ENCODE measurements at places on chromosomes 4 and X.
A peak's percentile ranks its signal among the peaks of the same experiment; 100 is the strongest.

- DNase-seq = no peak
These were observed 98.5 kb downstream of the FRAS1 start for GRCh38 chr4:78155616-78156105.

GRCh38 chrX:75229774-75230173, 44.1 kb upstream of the UPRT start:
- DNase-seq = no peak

DNA sequence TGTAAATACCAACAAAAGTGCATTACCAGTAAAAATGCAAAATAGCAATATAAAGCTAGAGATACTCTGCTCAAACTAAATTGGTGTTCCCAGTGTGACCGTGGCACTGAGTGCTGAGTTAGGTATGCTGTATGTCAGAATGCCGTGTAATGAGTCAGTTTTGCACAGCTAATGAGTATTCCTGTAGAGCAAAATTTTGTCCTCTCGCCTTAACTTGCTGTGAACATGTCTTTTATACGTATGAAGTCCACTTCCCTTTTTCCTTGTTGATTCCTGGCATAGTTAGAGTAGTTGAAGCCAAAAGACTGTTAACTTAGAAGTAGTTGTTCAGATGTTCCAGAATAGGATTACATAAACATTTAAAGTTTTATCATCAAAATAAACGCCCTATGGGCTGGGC, 11.5 kb downstream of the DCLK2 start:
- no peak for DNase-seq

GRCh38 chr4:116489739-116490138, 595.6 kb downstream of the TRAM1L1 start:
- no peak for DNase-seq

- no peak for DNase-seq
These were observed 27.0 kb upstream of the MID1IP1 start for GRCh38 chrX:38774249-38774648.

DNA sequence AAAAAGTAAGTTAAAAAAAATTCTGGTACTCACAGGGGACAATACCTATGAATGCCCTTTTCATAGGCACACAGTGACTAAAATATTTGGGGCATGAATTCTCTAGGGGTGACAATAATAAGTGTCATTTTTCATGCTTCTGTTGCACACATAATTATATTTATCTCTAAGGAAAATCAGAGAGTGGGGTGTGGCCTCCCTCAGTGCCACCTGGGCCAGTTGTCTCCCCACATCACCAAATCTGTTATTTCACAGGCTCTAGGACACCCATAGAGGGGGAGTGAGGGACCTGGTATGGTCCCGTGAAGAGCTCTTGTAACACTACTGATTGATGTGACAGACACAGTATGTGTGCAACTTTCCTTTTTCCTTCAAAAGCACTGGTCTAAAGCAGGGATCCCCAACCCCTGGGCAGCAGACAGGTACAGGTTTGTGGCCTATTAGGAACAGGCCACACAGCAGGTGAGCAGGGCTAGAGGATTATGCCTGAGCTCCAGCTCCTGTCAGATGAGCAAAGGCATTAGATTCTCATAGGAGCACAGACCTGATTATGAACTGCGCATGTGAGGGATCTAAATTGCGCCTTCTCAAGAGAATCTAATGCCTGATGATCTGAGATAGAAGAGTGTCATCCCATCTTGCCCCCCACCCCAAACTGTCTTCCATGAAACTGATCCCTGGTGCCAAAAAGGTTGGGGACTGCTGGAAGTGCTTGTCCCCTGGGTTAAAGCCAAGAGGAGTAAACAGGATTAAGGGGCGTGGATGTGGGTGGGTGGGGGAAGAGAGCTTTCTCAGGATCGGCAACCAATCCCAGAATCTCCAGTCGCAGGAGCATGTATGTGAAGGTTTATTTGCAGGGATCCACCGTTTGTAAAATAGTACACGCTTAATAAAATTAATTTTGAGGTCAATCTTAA, 856 bp downstream of the SLC9B1 start:
- DNase-seq = no peak

- DNase-seq = peak; percentile 12
These were observed 1.1 kb downstream of the HCFC1 start for GRCh38 chrX:153970357-153971123.

- DNase-seq = no peak
These were observed 60.3 kb upstream of the HSD17B10 start for GRCh38 chrX:53494436-53494835.

GRCh38 chr4:173464481-173464880, 65.5 kb downstream of the HAND2 start:
- DNase-seq = no peak

DNA sequence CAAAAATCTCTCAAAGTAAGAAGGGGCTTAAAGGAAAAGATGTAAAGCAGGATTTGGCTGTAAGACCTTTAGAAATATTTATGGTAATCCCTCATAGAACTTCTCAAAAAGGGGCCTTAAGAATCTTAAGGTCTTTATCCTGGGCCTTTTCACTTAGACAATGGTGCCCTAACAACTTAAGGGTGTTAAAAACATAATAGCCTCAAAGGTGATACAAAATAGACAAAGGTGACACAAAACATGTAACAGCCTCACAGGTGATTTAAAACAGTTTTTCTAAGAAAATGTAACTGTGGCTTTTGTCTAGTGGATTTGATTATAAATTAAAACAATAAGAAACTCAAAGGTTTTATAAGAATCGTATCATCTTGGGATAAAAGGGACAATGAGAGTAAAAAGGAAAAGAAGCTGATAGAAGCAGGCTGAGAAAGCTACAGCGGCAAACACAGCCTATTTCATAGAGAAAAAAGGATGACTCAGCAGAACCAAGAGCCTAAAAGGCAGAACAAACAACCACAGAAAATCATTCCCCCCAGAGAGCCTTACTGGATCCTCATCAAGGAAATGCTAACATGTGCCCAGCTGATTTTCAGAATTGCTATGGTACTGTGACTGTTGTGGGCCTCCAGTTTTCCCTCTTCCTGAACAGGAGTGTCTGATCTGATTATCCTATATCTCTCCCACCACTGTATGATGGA, 164.3 kb downstream of the STPG2 start:
- DNase-seq = no peak

DNA sequence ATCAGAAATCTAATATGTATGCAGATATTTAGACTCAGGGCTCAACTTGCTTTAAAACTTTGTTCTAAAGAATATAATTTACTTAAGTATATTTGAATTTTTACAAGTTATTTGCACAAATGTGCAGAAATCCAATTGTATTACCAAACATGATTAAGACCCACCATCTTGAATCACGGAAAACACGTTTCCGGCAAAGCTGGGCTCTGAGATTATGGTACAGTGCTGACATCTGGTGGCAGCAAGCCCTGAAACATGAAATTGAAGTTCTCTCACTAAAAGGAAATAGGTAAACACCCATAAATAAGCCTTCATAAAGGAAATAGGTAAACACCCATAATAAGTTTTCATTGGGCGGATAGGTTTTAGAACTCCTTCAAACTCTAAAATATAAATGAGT, 98.3 kb upstream of the MAOA start:
- no peak for DNase-seq

GRCh38 chr4:106868381-106869035, 167.6 kb downstream of the DKK2 start:
- DNase-seq = peak; percentile 16

GRCh38 chr4:78293348-78293747, 236.2 kb downstream of the FRAS1 start:
- peak; percentile 53 for DNase-seq

- DNase-seq = no peak
These were observed 183.8 kb upstream of the MAP3K15 start for GRCh38 chrX:19699151-19699550.

- no peak for DNase-seq
These were observed 193.9 kb downstream of the ANK2 start for GRCh38 chr4:113243312-113243711.

DNA sequence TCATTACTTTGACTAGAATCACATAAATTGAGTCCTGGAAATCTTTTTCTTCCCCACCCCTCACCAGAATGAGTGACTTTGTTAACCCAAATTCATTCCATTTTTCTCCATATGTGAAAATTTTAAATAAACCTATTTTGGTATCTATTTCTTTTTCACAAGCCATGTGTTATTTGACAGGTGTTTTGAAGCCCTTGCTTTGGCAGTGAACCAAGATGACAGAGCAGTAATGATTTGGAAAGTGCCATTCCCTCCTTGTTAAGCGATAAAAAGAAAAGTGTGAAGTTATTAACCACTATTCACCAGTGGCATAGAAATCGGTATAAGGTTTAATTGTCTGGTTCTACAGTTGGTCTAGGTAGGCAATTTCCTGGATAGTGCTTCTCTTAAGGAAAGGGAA, 66.1 kb downstream of the POLA1 start:
- no peak for DNase-seq

- DNase-seq = no peak
These were observed 39.1 kb upstream of the LONRF3 start for GRCh38 chrX:118935352-118935751.

DNA sequence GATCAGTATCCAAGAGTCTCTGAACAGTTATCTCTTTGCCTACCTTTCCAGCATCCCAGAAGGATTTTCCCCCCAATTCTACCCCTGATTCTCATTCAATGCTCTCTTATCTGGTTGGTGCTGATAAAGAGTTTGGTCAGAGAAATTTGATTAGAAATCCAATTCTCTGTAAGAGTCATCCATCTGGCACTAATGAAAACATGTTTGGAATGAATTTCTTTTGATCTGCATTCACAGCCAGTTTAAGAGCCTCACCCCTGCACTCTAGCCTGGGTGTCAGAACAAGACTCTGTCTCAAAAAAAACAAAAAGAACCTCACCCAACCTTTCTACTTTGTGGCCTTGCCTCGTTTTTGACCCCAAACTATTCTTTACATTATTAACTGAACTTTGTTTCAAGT, 122.1 kb downstream of the MANBA start:
- DNase-seq = no peak

DNA sequence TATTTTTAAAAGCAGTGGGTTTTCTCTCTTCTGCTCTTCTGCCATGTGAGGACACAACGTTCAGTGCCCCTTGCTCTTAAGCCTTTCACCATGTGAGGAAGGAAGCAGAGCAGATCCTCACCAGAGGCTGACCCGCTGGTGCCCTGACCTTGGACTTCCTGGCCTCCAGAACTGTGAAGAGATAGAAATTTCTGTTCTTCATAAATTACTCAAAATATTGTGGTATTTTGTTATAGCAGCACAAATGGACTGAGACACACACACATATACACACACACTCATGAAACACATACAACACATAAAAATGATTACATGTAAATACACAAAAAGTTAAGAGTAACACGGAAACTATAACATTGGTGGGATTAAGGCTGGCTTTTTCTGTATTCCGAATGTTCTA, 244.8 kb upstream of the NOCT start:
- no peak for DNase-seq

DNA sequence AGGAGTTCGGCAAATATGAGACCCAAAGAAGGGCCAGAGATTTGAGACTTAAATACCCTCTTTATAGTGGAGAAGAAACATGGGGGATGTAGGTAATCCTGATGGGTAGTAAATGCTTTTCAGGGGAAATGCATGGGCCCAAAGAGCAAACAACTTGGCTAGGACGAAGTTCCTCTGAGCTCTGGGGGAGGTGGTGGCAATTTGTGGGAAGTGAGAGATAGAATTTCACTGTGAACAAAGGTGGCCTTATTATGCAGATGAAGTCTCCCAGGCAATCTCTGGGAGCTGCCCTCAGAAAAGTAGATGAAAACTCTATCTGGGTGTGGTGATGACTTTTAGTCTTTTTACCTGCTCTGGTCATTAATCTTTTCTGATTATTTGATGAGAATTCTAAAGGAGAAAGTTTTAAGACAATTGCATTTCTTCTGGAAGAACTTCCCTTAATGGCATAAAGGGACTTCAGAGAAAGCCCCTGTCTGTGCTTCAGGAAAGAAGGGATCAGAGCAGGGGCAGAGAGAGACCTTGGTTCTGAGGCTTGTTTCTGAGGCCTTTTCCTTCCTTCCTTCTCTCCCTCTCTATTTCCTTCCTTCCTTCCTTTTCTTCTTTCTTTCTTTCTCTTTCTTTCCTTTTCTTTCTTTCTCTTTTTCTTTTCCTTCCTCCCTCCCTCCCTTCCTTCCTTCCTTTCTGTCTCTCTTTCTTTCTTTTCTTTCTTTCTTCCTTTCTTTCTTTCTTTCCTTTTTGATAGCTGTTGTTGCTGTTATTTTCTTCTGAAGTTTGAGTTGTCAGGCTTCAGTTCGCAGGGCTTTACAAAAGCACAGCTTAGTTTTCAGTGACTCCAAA, 37.5 kb upstream of the MAOA start:
- no peak for DNase-seq

GRCh38 chrX:118975831-118976598, 1.6 kb downstream of the LONRF3 start:
- no peak for DNase-seq

DNA sequence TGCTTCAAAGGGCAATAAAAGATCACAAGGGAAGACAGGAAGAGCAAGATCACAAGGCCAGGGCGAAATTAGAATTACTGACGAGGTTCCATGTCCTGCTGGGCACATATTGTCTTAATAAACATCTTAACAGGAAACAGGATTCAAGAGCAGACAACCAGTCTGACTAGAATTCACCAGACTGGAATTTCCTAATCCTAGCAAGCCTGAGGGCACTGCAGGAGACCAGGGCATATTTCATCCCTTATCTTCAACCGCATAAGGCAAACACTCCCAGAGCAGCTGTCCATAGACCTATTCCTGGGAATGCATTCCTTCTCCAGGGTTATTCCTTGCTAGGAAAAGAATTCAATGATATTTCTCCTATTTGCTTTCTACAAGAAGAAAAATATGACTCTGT, 12.4 kb upstream of the TDO2 start:
- DNase-seq = no peak

GRCh38 chrX:53284684-53285447, 3.5 kb upstream of the IQSEC2 start:
- DNase-seq = no peak

DNA sequence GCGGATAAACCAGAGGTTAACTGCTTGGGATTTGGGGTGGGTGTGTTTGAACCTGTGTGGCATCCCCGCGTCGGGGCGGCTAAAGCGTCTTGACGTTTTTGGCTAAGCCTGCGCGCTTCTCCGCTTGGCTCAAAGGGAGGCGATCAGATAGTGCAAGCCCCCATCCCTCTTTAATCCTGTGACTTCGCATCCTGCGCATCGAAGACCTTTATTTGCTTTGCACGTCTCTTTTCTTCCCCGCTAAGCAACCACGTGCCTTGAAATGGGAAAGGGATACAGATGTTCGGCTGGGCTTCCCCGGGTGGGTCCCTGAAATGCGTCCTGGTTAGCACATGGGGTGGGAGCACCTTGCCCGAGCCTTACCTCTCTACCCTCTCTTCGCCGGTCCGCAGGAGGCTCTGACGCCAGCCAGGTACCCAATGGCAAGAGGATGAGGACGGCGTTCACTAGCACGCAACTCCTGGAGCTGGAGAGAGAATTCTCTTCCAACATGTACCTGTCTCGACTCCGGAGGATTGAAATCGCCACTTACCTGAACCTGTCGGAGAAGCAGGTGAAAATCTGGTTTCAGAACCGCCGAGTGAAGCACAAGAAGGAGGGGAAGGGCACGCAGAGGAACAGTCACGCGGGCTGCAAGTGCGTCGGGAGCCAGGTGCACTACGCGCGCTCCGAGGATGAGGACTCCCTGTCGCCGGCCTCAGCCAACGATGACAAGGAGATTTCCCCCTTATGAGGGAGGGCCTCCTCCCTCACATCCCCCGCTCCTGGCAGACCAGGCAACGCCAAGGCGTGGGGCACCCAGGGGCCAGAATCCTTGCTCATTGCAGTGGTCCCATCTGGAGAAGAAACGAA, 1.5 kb downstream of the GSX2 start:
- DNase-seq = no peak

Measured in AG04449 (cell line).